Karpas-422 (cell line): ENCODE measurements at places on chromosomes 13 and 19. TPM values are rescaled to one million over a fixed set of nuclear protein-coding genes. Genes with fewer than 3 reads are reported as not detected.

The LGALS4 gene
- 0.52 and 1.4 TPM in 2 replicates for total RNA-seq

The NKPD1 gene
- 1.2 TPM in 1 of 2 replicates, not detected in the other for total RNA-seq

The CYP4F11 gene
- total RNA-seq, result not detected in 2 replicates

The FAM216B gene
- not detected in 2 replicates for total RNA-seq

The COMP gene
- total RNA-seq, result not detected in 2 replicates

The HS6ST3 gene
- not detected in 2 replicates for total RNA-seq

The DCAF15 gene
- total RNA-seq, result 15.1 and 41.4 TPM in 2 replicates

GRCh38 chr19:11699931-11700794 is 38.6 kb downstream of the ZNF823 start:
- H3K27me3 ChIP-seq, result no peaks in the 10 kb centered on the region
- H3K4me1 ChIP-seq, result peaks cover 1% of the 10 kb centered on the region
- no peak overlapping the region for H3K4me3 ChIP-seq
- DNase-seq, result peak; percentile 66
- H3K36me3 ChIP-seq, result no peaks in the 10 kb centered on the region

GRCh38 chr13:106558527-106558926 is 9.4 kb downstream of the ARGLU1 start:
- peaks cover 46% of the 10 kb centered on the region for H3K4me1 ChIP-seq
- no peaks in the 10 kb centered on the region for H3K27me3 ChIP-seq
- no peak for DNase-seq

DNA sequence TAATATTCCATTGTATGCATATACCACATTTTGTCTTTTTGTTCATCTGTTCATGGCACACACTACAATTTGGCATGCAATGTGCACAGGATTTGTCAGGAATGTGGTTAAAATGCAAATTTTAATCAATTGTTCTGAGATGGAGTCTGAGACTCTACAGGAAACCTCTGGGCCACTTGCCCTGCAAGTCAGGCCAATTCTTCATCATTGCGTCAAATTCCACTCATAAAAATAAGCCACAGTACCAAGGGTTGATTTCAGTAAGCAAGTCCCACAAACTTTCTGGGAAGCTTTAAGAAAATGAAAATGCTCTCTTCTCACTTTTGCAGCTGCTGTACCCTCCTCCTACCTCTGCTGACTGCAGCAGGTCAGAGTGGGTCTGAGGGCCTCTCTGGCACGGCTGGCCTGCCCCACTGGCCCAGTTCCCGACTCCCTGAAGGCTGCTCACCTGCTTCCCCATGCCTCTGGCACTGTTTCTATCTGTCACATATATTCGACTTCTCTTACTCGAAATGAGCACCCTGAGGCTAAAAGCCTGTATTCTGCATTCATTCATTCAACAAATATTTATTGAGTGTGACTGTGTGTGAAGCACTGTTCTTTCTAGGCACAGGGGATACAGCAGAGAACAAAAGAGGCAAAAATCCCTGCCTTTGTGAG is 83.8 kb upstream of the WASF3 start:
- no peaks in the 10 kb centered on the region for H3K27me3 ChIP-seq
- H3K27ac ChIP-seq, result no peak overlapping the region
- no peak for DNase-seq
- H3K36me3 ChIP-seq, result no peaks in the 10 kb centered on the region
- H3K4me1 ChIP-seq, result no peaks in the 10 kb centered on the region

GRCh38 chr13:24648983-24649687 is 31.1 kb upstream of the ATP12A start:
- no peaks in the 10 kb centered on the region for H3K36me3 ChIP-seq
- H3K27ac ChIP-seq, result no peak overlapping the region
- no peak overlapping the region for H3K4me3 ChIP-seq
- DNase-seq, result no peak

DNA sequence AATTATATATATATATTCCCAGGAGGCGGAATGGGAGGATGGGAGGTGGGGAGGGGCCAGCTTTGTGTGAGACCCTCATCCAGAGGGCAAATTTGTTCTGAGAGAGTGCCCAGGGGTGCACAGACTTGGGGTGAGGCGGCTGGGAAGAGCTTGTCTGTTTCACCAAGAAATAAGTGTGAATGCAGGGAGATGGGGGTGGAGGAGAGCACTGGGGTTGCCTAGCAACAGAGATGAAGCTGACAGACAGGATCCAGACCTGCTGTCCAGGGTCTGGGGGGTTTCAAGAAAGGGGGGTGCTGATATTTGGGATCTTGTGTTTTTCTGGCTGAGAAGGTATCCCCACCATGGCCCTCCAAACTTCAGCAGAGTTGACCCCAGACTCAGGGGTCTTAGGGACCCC is 18.6 kb upstream of the TNFAIP8L1 start:
- DNase-seq, result no peak
- no peaks in the 10 kb centered on the region for H3K27me3 ChIP-seq
- no peaks in the 10 kb centered on the region for H3K36me3 ChIP-seq
- H3K4me1 ChIP-seq, result no peaks in the 10 kb centered on the region
- no peak overlapping the region for H3K27ac ChIP-seq
- no peak overlapping the region for H3K4me3 ChIP-seq

DNA sequence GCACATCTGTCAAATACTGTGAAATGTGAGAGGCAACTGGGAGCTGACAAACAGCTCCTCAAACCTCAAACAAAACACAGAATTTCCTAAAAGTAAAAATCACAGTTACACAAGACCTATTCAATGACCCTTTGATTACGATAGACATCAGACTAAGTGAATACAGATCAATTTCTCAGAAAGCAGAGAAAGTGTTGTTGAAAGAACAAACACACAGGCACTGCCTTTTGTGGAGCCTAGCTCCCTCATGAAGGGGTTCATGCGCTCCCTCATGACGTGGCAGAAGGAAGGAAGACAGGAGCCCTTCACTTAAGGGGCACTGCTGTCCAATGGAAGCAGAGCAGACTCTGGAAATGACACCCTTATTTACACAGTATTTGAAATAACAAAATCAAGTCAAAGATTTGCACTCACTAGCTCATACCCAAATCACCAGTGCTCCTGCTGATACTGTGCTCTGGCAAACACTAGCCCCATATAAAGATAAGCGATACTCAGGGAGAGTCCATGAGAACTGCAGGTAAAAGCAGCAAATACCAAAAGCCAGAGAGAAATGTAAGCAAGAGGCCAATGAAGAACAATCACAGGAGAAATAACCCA is 144.9 kb downstream of the KLF12 start:
- peaks cover 71% of the 10 kb centered on the region for H3K4me1 ChIP-seq
- peak overlapping the region; percentile 98 for H3K27ac ChIP-seq
- H3K36me3 ChIP-seq, result peaks cover 12% of the 10 kb centered on the region
- no peak overlapping the region for H3K4me3 ChIP-seq
- H3K27me3 ChIP-seq, result no peaks in the 10 kb centered on the region
- no peak for DNase-seq

DNA sequence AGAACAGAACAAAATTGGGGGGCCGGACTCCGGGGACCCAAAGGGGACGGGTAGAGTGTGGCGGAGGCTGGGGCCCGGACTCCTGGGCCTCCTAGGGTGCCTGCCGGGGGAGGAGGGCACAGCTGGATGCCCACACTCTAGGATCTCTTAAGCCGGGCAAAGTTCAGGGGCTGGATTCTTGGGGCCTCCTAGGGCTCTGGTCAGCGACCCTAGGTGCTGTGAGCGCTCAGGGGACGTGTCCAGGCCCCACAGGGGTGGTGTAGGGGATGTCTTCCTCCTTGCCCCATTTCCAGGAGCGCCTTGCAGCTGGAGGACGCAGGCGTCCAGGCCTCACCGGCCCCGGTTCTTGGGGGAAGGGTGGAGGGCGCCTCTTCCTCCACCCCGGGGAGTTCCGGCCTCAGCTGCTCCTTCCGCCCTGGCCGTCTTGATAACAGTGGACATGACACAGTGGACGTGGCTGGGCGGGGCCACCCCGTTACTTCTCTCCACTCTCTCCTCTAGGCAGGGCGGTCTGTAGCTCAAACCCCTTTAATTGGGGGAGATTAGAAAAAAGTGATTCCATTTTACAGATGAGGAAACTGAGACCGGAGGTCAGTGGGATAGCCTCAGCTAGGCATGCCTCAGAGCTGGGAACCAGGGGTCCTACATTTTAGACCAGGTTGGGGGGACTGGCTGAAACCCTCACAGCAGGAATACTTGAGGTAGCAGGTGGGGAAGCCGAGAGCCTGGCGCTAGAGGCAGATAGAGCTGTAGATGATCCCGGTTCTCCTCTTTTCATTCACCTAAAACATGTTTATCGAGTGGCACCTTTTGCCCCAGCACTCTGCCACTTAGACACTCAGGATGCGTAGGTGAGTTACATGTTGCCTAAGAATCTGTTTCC is 705 bp downstream of the STXBP2 start:
- no peaks in the 10 kb centered on the region for H3K27me3 ChIP-seq
- peak overlapping the region; percentile 5; the same call in 1 of the 2 replicates for H3K27ac ChIP-seq
- peak overlapping the region; percentile 92 for H3K4me3 ChIP-seq
- H3K36me3 ChIP-seq, result no peaks in the 10 kb centered on the region; the same call in 1 of the 2 replicates
- DNase-seq, result peak; percentile 60

DNA sequence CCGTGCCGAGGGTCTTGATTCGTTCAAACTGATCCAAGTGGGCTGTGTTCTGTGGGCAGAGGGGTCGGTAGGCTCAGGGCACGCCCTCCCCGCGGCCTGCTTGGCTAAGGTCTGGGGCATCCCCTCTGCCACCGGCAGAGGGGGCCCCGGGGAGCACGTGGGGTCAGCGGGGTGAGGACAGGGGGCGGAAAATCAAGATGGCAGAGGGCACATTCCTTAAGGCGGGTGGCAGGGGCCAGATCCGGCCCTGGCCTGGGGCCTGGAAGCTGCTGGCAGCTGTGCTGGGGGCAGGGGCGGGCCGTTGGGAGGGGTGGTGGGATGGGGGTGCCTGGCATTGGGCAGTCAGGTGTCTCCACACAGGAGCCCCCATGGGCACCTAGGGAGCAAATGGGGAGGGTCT is 10.7 kb downstream of the PRKACA start:
- no peaks in the 10 kb centered on the region for H3K27me3 ChIP-seq
- no peak for DNase-seq
- no peak overlapping the region for H3K27ac ChIP-seq
- no peak overlapping the region for H3K4me3 ChIP-seq
- no peaks in the 10 kb centered on the region for H3K4me1 ChIP-seq

DNA sequence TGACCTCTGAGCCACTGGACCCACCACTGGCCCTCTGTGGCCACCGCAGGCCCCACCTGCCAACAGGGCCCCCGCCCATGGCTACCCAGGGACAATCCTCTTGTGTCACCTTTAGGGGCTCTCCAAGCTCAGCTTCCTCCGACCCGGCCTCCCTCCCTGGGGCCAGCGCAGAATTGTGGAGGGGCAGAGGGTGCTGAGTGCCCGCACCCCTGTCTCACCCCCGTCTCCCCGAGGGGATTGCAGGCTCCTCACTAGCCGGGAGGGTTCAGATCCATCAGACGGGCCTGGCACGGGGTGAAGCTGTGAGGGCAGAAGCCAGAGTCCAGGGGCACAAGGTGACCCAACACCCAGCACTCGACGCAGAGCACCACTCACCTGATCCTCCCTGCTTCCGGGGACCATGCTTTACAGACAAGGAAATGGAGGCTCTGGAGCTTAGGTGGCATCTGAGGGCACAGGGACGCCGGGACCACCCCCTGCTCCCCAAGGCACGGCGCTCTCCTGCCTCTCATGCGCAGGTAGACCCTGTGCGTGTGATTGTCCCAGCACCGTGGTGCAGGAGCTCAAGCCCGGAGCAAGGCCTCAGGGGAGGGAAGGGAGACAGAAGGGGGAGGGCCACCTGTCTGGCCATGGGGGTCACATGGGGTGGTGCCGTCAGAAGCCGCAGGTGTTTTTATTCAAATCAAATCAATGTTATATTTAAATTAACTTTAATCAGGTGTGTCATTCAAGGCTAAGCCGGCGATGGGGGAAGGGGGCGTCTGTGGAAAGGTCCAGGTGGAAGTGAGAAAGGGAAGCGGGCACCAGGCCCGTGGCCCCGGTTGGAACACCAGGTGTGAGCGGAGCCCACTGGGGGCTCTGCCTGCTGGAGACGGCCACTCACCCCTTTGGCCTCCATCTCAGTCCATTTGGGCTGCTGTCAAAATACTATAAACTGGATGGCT is 21.6 kb upstream of the SPACA7 start:
- peaks cover 26% of the 10 kb centered on the region for H3K4me1 ChIP-seq
- no peaks in the 10 kb centered on the region for H3K36me3 ChIP-seq
- H3K27me3 ChIP-seq, result no peaks in the 10 kb centered on the region
- DNase-seq, result no peak

- no peak overlapping the region for H3K4me3 ChIP-seq
- DNase-seq, result no peak
- H3K36me3 ChIP-seq, result no peaks in the 10 kb centered on the region
- H3K27ac ChIP-seq, result no peak overlapping the region
- H3K27me3 ChIP-seq, result no peaks in the 10 kb centered on the region
- peaks cover 3% of the 10 kb centered on the region; the same call in 1 of the 2 replicates for H3K4me1 ChIP-seq
These were observed 51.8 kb downstream of the CRTC1 start for GRCh38 chr19:18735324-18735723.

- H3K27ac ChIP-seq, result no peak overlapping the region
- H3K36me3 ChIP-seq, result no peaks in the 10 kb centered on the region
- peaks cover 8% of the 10 kb centered on the region for H3K4me1 ChIP-seq
- H3K4me3 ChIP-seq, result no peak overlapping the region
- DNase-seq, result no peak
- no peaks in the 10 kb centered on the region for H3K27me3 ChIP-seq
These were observed 26.4 kb downstream of the C13orf46 start for GRCh38 chr13:113947311-113948033.

DNA sequence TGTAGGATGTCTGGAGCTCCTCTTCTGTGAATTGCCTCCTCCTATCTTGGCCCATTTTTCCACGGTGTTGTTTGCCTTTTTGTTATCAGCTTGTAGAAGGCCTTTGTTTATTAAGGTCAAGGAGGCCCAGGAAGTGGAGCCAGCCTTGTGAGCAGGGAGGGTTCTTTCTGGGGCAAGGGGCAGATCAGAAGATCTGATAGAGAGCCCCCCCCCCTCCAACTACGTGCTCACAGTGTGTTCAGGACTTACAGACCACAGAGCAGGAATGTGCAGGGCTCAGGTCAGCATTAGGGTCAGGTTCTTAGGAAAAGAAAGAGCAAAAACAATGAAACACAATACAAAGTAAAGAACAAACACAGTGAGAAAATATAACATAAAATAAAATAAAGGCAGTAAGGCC is 59.4 kb downstream of the CCNE1 start:
- peaks cover 11% of the 10 kb centered on the region for H3K4me1 ChIP-seq
- H3K27ac ChIP-seq, result no peak overlapping the region
- no peaks in the 10 kb centered on the region for H3K36me3 ChIP-seq
- peak; percentile 12 for DNase-seq
- H3K27me3 ChIP-seq, result no peaks in the 10 kb centered on the region
- H3K4me3 ChIP-seq, result no peak overlapping the region

- H3K4me3 ChIP-seq, result no peak overlapping the region
- no peak for DNase-seq
- H3K27me3 ChIP-seq, result no peaks in the 10 kb centered on the region
- H3K27ac ChIP-seq, result no peak overlapping the region
- H3K4me1 ChIP-seq, result no peaks in the 10 kb centered on the region
These were observed 8.8 kb downstream of the GPC6 start for GRCh38 chr13:93235258-93236015.

DNA sequence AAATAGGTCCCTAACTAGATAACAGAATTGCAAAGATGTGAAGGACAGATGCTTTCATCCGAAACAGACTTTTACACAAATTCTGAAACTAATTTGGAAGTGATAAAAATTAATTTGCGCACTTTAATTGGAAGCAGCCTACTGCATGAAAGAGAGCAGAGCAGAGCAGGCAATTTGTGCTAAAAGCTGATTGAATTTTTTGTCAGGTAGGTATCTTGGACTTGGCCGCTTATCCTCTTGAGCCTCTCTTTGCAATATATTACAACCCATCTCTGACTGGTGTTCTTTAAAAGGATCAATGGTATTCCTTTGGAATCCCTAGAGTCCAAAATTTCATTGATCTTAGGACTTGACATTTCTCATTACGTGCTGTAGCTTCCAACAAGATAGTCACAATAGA is 183.3 kb upstream of the MAB21L1 start:
- no peak overlapping the region for H3K4me3 ChIP-seq
- H3K4me1 ChIP-seq, result no peaks in the 10 kb centered on the region
- no peak overlapping the region for H3K27ac ChIP-seq
- no peaks in the 10 kb centered on the region for H3K36me3 ChIP-seq
